ENCODE measurements at places on chromosomes 4 and X.

GRCh38 chr4:173365359-173365996, 5.3 kb upstream of the SAP30 start:
- DNase-seq, result no peak

DNA sequence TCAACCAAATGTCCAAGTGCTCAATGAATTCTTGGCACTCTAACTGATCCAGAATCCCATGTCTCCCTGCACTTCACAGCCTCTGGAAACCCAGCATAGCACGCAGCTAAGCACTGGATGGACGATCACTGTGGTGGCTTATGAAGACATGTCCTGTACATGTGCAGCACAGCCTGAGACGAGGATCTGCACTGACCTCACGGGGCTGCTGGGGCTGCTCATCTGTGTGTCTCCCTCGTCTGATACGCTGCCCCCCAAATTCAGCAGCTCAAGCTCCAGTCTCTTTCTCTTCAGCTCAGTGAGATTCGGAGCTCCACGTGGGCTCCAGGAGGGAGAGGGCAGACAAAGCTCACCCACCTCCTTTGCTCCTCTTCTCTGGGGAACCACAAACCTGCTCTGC, 126.9 kb downstream of the CPZ start:
- no peak for DNase-seq

DNA sequence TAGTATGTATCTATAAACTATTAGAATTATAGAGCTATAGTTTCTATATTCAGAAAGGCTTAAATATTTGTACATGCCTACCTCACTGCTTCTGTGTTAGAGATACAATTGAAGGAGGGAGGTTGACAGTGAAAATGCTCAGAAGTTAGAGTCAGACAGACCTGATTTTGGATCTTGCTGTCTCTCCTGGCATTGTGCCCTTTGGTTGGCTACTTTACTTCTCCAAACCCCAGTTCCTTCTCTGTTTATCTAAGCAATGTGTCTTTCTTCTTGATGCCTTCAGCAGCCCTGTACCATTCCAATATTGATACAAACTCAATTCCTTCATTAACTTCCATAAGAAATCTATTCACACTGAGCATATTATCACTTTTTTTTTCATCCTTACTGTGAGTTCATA, 28.7 kb downstream of the CCNG2 start:
- DNase-seq, result no peak

GRCh38 chr4:129578336-129578735, 482.4 kb downstream of the C4orf33 start:
- DNase-seq, result no peak

DNA sequence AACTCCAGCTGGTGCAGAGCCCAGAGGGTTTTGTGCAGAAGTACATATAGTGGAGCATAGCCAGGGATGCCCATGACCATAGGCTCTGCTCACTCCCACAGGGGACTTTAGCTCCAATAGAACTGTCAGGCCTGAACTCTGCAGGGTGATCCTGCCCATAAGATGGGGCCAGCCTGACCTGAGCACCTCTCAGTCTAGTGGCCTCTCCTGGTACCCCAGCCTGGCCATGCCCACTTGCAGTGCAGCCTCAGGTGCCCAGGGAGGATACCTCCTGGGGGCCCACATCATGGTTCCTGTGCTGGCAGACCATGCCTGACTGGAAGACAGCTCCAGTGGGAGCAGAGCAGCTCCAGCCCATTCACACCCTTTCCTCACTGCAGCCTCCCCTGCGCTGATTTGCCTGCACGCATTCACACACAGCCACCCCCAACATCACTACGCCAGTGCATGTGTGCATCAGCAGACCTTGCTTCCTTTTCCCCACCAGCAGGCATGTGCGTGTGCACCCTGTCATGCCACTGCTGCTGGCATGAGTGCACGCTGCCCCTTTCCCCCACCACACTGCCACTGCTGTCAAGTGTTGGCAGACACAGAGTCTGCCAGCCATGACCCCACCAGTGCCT, 53.0 kb upstream of the MMAA start:
- no peak for DNase-seq

DNA sequence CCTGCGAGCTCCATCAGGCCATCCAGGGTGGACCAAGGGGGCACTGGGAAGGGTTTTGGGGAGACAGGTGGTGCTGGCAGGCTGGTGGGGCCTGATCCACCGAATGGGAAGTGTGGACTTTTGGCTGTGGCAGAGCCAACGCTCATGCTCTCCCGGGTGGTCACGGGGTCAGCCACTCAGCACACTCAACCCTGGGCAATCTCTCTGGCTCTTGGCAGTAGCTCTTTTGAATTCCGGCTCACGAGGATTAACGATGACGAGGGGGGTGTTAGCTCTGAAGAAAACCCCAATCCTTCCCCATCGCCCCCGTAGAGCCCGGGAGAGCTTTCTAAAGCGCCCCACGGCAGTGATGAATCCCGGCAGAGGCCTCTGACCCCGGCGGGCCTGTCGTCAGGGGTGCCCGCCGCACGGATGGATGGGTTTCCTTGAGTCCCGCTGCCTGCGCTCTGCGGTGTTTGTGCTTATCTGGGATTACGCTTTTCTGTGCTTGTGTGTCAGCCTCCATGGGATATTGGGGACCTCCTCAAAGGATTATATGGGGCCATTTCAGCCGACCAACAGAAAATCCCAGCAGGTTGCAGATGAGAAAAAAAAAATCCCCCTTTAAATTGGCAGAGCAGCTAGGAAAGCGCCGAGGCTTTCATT, 156.8 kb upstream of the PSAPL1 start:
- DNase-seq, result no peak

- DNase-seq, result no peak
These were observed 6.0 kb downstream of the PDLIM5 start for GRCh38 chr4:94457692-94458106.

DNA sequence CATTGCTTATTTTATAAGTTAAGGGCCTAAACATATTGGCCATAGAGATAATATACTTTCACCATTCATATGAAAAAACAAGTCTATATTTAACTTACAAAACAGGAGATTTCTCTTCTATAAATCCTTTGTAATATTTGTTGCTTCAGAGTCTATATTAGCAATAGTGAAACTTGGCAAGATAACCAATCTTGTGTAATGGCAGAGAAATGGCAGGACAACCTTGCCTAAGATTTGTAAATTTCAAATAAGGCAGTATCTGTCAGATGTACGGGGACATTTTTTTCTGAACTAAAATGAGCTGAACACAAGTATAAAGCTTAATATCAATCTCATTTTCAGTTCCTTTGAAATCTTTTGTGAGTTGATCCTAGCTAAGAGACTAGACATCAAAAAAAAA, 17.8 kb upstream of the CPEB2 start:
- DNase-seq, result no peak

DNA sequence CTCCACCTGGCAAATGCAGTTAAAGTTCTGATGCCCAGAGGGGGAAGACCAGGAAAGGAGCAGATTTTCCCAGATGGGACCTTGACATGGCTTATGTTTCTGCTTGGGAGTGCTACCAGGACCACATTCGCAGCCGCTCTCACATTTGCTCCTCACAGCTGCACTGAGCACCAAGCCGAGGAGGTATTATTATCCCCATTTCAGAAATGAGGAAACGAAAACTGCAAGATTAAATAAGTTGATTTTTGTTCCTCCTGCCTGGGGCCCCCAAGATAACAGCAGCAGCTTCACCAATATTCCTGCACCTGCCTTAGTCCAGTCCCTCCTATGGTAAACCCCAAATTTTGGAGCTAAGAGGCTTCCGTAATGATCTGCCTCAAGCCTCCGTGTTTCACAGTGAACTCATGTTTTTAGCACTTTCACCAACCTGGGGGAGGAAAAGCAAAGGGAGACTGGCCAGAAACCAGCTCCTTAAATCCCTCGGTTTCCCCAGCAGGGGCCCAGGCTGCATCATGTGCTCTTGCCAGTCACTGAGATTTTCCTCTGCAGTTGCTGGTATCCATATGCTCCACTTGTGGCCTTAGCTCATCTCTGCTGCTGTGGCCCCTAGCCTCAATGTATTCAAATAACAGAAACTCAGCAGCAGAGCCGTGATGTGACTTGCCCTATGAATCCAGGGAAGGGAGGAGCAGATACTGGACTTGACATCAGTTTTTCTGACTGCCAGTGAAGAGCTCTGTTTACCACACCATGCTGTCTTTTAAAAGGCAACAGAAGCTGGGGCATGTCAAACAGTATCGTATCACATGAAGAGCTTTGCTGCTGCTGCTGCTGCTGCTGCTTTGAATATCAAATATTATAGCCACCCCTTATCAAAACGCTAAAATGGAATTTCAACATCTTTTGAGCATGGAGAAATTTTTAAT, 95.5 kb upstream of the KLHL13 start:
- no peak for DNase-seq

DNA sequence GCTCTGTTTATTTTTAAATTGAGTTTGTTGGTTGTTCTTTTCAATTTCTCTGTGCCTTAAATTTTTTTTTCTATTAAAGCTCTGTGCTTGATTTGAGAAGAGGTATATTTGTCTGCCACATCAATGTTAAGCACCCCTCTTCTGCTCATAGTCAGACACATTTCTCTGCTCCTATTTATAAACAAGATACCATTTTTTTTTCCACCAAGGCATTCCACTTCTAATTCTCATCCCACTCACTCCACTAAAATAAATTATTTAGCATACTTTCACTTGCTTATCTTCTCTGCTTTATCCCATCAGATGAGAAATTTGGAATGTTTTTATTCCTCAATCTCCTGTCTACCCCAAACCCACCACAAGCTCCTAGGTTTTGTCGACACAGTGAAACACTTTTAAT, 127.0 kb upstream of the PDE5A start:
- no peak for DNase-seq

- no peak for DNase-seq
These were observed 28.1 kb upstream of the HPSE start for GRCh38 chr4:83362492-83363329.

DNA sequence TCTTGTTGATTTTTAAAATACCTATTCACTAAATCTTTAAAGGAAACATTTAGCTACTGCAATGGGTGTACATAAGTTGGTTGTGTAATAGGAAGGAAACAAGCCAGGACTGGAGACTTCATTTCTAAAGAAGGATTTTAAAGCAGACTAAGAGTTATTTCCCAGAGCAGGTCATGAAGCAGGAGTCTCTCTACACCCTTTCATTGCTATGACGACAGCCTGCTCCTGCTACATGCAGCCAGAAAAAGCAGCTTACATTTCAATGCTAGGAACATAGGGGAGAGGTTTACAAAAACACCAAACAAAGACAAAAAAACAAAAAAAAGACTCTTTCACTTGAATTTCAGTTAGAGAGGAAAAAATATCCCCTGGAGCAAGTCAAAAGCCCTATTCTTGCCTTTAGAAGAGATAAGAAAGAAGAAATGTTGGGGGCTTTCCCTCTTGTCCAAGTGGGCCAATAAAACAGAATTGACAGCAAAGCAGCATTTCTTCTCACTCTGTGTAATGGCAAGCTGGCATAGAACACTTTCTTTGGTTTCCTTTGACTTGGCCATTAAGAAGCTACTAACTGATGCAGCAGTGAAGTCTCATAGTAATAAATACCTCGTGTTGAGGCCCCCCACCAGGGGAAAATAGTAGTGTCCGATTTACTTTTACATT, 3.4 kb downstream of the SPARCL1 start:
- no peak for DNase-seq

GRCh38 chr4:94395562-94395961, 52.9 kb upstream of the HPGDS start:
- no peak for DNase-seq

- DNase-seq, result no peak
These were observed 25.5 kb downstream of the MOB1B start for GRCh38 chr4:70927502-70928137.

DNA sequence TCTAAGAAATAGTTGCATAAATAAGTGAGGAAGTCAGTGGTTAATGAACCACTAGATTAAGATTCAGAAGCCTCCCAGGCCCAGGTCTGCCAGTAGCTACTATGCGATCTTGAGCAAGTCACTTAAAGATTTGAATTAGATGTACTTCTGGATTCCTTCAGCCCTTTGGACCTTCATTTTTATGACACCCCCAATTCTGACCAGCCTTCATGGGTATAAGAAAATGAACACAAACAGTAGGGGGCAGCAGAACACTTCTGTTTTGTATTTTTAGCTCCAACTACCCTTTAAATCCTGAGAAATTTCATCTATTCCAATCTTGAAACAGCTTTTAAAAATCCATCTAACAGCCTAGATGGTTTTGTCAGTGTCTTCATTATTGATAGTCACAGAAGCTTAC, 19.0 kb downstream of the TMEM47 start:
- no peak for DNase-seq

GRCh38 chr4:73976716-73977115, 5.1 kb downstream of the PF4 start:
- no peak for DNase-seq

GRCh38 chrX:39764441-39764914, 333.3 kb downstream of the BCOR start:
- DNase-seq, result no peak

DNA sequence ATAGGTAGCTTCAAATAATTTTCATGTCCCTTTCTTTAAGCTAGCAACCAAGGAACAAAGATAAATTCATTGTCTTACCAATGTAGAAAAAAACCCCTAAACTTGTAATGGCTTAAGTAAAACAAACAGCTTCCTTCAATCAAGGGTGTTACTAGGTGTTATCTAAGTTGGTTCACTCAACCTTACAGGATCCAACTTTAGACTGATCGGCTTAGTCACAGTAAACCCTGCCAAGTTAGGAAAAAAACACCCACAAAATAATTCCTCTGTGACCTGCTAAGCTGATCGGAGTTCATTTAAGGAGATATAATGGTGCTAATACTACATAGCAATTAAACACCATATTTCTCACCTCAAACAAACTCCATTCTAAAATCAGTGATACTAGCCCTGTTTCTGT, 10.1 kb downstream of the AIFM1 start:
- no peak for DNase-seq

- no peak for DNase-seq
These were observed 49.8 kb downstream of the SMPX start for GRCh38 chrX:21708116-21708515.

DNA sequence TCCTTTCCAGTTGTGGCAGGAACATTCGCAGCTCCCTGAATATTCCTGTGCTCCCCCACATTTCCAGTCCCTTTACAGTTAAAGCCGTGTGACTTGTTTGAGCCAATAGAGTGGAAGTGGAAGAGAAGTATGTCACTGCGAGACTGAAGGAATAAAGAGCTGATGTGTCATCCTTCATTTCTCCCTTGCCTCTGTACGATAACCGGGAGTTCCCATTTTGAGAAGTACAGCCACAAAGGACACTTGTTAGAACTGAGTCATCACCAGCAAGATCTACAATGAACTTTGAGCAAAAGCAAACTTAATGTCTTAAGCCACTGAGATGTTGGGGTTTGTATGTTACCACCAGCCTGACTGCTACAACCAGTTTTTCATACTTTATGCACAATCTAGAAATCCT, 92.3 kb downstream of the SPRY1 start:
- DNase-seq, result no peak

Measured in fibroblast of skin of left biceps (primary cell).